ENCODE measurements at places on chromosomes 11 and 22.
A peak's percentile ranks its signal among the peaks of the same experiment; 100 is the strongest.

GRCh38 chr22:38707346-38707745 is 1.6 kb downstream of the GTPBP1 start:
- DNase-seq, result peak; percentile 89

- DNase-seq, result no peak
These were observed 17.9 kb downstream of the STX3 start for GRCh38 chr11:59773083-59773440.

DNA sequence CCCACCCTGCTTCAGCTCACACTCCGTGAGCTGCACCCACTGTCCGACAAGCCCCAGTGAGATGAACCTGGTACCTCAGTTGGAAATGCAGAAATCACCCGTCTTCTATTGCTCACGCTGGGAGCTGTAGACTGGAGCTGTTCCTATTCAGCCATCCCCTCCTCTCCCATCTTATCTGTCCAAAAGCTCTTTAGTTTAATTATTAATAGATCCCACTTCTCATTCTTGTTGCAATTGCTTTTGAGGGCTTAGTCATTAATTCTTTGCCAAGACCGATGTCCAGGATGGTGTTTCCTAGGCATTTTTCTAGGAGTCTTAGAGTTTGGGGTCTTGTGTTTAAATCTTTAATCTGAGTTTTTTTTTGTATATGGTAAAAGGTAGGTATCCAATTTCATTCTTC is 116.8 kb downstream of the TRIM44 start:
- no peak for DNase-seq

GRCh38 chr11:66278363-66279091 is 552 bp downstream of the CNIH2 start:
- no peak for DNase-seq

DNA sequence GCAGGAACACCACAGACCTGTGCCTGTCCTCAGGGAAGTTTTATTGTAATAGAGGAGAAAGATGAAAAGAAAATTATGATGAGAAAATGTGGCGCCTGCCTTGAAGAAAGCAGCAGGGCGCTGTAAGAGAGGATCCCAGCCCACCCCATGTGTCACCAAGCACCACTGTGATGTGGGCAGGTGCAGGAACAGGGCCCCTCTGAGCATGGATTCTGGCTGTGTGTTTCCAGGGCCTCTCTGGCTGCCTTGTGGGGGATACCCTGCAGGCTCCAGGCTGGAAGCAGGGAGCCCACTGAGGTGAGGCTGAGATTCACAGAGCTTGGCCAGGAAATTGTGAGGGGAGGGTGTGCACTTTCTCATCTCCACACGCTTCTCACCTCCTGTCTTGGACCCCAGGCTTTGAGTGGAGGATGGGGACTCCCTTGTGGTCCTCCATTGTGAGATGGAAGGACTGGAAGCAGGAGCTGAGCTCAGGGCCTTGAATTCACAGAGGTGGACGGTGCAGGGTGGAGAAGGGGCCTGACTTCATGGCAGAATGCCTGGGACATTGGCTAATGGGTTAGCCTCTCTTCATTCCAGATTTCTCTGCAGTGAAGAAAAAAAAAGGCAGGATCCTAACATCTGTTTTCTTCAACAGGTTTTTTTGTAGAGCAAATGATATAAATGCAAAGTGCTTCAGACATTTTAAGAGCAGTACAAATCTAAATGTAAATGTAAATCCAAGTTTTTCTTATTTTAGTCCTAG is 246.6 kb upstream of the B3GAT1 start:
- DNase-seq, result no peak

DNA sequence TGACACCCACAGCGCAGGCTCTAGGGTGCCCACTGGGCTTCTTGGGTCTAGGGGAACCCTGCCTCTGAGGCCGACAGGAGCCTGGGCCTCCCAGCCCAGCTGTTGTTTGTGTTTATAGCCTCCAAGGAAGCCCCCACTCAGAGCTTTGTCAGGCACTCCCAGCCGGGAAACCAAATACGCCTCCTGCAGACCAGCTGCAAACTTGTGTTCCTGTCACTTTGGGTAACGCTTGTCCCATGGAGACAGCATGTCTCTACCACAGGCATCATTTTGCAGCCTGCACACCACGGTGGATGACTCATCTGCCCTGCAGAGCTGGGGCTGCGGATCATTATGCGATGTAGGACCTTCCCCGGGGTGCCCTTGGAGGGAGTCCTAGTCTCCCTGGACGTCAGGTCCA is 40.6 kb upstream of the CRYBB3 start:
- no peak for DNase-seq

DNA sequence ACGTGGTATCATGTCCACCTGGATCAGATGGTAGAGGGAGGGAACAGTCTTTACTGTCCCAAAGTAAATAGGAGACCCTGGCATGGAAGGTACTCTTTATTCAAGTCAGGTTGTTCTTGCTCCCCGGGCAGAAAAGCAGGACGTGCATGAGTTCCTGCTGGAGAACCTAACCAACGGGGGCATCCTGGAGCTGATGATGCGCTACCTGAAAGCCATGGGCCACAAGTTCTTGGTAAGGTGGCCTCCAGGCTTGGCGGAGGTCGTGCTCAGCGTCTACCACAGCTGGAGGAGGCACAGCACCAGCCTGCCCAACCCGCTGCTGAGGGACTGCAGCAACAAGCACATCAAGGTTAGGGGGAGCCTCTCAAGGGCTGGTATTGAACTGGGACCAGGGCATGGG is 48.7 kb downstream of the CABIN1 start:
- DNase-seq, result no peak

- no peak for DNase-seq
These were observed 495.8 kb downstream of the BRD1 start for GRCh38 chr22:49331878-49332277.

DNA sequence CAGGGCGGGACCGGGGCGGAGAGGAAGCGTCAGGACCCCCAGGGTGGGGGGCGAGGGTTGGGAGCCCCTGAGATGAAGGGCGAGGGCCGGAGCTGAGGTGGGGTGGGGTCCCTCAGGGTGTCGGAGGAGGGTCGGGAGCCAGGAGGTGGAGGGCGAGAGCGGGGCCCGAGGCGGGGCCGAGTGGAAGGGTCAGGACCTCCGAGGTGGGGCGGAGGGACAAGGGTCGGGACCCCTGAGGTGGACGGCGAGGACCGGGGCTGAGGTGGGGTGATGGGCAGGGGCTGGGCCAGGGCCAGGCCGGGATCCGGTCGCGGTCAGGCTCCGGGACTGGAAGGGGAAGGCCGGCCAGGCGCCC is 409 bp downstream of the SMC1B start:
- DNase-seq, result no peak

DNA sequence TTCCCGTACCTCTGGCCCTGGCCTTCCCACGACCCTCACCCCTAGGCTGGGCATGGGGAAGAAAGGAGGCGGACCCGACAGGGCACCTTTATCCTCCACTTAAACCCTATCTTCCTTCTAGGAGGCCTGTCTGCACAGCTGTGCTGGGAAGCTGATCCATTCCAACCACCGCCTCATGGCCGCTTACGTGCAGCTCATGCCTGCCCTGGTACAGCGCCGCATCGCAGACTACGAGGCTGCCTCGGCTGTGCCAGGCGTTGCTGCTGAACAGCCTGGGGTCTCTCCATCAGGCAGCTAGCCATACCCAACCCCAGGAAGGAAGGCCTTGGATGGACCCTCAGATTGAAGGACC is 599 bp downstream of the TIMM10B start:
- no peak for DNase-seq

- DNase-seq, result no peak
These were observed 56.8 kb upstream of the FGF3 start for GRCh38 chr11:69876013-69876412.

GRCh38 chr11:5286901-5287300 is 14.8 kb downstream of the OR51B4 start:
- no peak for DNase-seq

GRCh38 chr22:46576556-46577367 is 39.3 kb upstream of the CELSR1 start:
- no peak for DNase-seq

DNA sequence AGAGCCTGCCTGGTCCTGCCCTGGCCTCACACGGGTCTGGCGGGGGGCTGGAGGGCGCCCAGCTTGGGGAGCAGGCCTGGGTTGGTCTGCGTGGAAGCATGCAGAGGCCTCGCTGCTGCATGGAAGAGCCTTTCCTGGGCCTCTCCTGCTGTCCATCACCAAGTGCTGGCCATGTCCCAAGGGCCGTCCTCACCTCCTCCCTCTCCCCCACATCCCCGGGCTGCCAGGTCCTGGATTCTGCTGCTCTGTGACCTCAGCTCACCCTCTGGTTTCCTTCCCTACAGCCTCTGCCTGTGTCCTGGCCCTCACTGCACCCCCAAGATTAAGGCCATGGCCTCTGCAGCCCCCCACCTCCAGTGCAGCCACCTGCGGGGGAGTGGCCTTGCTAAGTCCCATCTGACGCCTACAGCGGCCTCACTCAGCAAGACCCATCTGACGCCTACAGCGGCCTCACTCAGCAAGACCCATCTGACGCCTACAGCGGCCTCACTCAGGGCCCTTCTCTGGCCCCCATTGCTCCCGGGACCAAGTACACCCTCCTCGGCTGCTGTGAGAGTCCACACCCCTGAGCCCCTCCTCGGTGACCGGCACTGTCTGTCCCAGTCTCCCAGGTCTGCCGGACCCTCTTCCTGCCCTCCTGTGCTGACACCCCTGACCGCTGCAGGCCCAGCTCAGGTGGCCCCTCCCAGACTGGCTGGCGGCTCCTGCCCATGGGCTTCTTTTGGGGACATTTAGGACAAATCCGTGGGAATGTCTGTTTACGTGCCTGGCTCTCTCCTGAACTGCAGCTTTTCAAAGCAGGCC is 119.5 kb upstream of the B3GAT1 start:
- DNase-seq, result no peak

DNA sequence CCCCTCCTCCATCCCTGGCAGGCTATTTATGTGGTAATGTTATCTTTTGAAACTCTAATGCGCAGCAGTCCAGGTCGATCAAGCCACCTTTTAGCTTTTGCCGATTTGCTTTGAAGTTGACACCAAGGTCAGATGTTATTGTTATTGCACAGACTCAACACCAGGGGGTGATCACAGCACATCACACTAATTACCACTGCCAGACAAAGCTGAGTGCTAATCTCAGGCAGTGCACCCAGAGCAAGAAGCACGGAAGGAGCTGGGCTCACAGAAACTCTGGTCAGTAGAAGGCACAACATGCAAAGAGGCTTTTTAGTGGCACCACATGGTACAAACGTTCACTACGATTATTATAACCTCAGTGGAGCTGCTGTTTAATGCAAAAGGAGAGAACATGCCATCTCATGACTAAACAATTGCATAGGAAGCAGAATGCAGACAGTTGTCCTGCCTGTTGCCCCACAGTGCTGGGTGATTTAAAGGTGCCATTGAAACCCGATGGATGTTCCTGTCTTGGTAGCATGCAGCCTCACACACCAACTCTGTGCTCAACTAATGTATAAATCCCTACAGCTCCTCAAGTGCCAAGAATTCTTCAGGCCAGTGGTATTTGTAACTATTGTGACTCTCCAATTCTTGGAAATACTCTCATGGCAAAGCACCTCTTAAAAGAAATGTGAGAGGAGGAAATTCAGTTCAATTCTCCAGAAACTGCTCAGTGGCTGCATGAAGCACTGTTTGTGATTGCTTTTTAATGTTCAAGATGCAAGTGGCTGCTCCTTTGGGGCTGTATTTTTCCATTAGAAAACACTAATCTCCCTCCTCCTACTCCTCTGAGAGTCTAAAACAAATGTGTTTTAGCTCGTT is 353.9 kb upstream of the DDI1 start:
- peak; percentile 71 for DNase-seq

GRCh38 chr11:102293873-102294601 is 23.2 kb upstream of the BIRC3 start:
- peak; percentile 67 for DNase-seq

DNA sequence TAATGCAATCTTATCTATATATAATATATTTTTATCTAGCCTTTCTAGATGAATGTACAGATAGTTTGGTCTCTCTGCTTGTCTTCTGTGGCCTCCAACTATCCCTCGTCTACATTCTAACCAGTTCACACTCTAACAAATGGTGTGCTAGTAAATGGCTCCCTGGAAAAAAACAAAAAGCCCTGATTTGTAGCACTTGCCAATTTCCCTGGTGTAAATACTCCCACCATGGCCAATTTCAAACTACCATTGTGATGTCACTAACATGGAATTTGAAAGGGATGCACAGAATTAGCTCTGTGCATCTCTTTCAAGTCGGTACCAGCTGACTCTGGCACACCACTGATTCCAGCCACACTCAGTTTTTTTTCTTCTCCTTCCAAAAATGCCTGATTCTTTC is 154.6 kb downstream of the MYO18B start:
- DNase-seq, result no peak

GRCh38 chr22:46569055-46569847 is 31.8 kb upstream of the CELSR1 start:
- no peak for DNase-seq

GRCh38 chr11:46522682-46523281 is 71.0 kb downstream of the AMBRA1 start:
- no peak for DNase-seq
